ENCODE measurements at places on chromosomes 3 and 15.

GRCh38 chr15:47296881-47297280 lies 420.4 kb upstream of the SEMA6D start:
- DNase-seq: no peak

DNA sequence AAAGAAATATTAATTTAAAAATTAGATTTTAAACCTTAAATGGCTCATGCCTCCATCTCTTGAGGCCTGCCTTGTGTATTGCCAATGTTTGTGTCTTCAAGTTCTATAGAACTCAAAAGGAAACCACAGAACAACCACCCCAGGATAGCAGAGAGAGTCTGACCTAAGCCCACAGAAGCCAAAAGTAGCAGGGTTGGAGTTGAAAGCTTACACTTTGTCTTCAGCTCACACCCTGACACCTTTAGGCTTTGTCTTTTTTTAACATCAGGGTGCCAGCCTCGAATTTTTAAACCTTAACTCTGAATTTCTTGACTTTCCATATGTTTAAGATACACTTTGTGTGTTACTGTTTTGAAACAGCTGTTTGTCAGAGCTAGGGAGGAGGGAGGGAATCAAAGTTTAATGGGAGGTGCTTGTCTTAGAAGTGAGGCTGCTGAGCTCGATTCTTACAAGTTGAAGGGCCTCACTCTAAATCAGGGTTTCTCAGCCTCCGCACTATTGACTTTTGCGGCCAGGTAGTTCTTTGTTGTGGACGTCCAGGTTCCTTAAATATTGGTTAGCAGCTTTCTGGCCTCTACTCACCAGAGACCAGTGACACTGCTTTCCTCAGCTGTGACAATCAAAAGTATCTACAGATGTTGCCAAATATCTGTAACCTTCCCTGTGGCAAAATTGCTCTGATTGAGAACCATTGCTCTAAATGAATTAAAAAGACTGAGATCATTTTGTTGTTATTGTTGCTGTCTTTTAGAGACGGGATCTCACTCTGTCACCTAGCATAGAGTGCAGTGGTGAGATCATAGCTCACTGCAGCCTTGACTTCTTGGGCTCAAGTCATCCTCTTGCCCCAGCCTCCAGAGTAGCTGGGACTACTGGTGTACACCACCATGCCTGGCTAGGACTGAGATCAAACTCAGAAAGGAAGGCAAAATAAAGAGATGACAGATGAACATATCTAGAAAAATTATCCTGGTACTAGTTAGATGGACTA lies 139.2 kb upstream of the EOMES start:
- no peak for DNase-seq

- DNase-seq: no peak
Measured at GRCh38 chr3:149605902-149606301, 51.9 kb downstream of the WWTR1 start.

DNA sequence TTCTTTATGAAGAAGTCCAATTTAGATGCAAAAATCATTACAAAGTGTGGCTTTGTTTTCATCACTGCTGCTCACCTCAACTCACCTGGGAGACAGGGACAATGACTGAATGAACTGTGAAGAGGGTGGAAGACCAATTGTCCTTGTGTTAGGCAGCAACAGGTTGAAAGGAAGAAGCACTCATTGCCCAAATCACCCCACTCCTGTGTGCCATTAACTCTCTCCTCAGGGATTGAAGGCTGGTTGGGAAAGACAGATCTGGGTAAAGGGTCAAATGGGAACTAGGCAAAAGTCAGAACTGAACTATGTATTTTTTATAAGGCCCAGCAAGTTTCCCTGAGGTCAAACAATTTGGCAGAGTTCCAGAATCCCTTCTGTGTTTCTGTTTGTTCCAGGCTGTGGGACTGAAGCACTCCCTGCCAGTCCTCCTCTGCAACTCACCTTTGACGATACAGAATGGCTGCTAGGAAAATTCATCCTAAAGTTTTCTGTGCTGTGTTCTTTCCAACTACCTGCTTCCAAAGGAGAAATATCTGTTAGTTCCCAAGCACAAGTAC lies 68.6 kb upstream of the CCDC39 start:
- no peak for DNase-seq

DNA sequence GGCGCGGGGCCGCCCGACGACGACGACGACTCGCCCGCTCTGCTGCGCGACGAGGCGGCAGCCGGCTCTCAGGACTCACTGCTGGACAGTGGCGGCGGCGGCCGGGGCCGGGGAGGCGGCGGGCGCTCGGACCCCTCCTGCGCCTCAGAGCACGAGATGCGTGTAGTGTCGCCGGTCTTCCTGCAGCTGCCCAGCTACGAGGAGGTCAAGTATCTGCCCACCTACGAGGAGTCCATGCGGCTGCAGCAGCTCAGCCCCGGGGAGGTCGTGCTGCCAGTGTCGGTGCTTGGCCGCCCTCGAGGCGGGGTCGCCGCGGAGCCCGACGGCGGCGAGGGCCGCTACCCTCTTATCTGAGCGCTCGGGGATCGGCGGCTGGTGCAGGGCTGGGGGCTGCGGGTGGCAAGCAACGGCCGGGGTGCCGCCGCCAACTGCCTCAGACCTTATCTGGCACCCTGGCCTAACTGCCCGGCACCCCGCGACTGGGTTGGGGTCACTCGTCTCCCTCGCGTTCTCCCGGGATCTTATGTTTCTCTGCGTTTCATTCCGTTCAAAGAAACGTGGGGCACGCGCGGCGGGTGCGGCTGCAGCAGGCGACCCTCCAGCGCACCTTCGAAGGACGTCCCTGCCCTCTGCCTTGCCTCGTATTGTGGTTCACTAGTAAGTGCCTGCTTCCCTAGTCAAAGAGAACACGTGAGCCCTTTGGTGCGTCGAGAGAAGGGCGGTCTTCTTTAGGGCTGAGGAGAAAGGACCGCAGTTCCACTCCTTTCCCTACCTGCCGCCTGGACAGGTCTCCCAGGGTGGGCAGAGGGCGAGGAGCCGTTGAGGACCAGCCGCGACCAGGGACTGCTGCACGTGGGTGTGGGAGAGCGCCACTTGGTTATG lies 1.0 kb downstream of the C3orf80 start:
- DNase-seq: peak; percentile 6

DNA sequence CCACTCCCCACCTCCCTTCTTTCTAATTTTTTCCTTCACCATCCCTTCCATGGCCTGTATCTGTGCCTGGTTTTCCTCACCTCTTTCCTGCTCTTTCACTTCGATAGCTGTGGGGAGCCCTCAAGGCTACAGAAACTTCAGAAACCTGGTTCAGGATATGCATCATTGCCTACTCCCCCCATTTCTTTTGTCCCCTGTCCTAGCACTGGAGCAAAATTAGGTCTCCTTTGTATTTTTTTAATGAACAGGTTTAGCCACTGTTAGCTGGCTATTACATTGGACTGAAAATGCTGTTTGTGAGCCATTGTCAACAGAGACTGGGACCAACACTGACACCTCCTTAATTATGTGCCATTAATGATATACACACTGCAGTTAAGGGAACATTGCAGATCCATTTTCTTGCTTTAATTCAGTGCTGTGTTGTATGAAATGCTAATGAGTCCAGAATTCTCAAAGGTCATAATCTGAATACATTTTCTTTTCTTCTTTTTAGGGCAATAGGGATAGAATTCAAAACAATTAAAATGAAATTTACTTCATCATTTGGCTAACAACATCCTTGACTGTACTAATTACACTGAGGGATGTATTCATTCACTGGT lies 138.6 kb downstream of the PDCD6IP start:
- DNase-seq: no peak

DNA sequence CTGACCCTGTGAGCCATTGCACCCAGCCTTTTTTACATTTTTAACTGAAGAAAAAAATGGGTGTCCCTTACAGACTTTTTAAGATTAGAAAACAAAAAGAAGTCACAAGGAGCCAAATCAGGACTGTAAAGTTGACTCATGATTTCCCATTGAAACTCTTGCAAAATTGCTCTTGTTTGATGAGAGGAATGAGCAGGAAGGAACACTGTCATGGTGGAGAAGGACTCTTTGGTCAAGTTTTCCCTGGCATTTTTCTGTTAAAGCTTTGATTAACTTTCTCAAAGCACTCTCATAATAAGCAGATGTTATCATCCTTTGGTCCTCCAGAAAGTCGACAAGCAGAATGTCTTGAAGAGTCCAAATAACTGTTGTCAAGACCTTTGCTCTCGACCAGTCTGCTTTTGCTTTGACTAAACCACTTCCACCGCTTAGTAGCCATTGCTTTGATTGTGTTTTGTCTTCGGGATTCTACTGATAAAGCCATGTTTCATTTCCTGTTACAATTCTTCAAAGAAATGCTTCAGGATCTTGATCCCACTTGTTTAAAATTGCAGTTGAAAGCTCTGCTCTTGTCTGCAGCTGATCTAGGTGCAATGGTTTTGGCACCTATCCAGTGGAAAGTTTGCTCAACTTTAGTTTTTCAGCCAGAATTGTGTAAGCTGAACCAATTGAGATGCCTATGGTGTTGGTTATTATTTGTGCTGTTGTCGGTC lies 369.4 kb downstream of the MAGI1 start:
- DNase-seq: no peak
